Caki2 (cell line): ENCODE measurements at places on chromosomes 7 and 10. TPM values are rescaled to one million over a fixed set of nuclear protein-coding genes. Genes with fewer than 3 reads are reported as not detected.

The NRP1 gene
- total RNA-seq: 18.1 and 18.4 TPM in 2 replicates

GRCh38 chr7:79523436-79523835 is 70.0 kb upstream of the MAGI2 start:
- no peak for DNase-seq

- DNase-seq: no peak
Measured at GRCh38 chr7:35390146-35390545, 136.2 kb upstream of the TBX20 start.

The EVX1 gene
- total RNA-seq: not detected in 2 replicates

GRCh38 chr10:61891906-61892585 is 9.5 kb upstream of the ARID5B start:
- no peak for DNase-seq

GRCh38 chr7:3318874-3319273 is 17.8 kb downstream of the SDK1 start:
- DNase-seq: no peak

The CYCS gene
- total RNA-seq: 41.6 and 50.5 TPM in 2 replicates

DNA sequence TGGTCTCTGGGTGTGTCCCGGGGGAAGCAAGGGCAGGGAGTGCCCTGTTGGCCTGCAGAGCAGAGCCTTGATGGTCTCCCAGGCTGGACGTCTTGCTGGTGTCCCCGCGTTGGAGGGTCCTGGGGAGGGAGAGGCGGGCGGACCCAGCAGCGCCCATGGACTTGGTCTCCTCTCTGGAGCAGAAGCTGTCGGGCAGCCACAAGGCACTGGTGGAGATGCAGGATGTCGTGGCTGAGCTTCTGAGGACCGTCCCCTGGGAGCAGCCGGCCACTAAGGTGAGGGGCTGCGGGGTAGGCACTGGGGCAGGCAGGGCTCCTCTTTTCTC is 20.9 kb downstream of the TTYH3 start:
- no peak for DNase-seq

The OR2A12 gene
- total RNA-seq: not detected in 2 replicates

The STAG3 gene
- total RNA-seq: not detected in 2 replicates

GRCh38 chr10:29392376-29393021 is 103.6 kb downstream of the LYZL1 start:
- peak; percentile 37 for DNase-seq

GRCh38 chr7:25633426-25634036 is 405.2 kb upstream of the NPVF start:
- no peak for DNase-seq

DNA sequence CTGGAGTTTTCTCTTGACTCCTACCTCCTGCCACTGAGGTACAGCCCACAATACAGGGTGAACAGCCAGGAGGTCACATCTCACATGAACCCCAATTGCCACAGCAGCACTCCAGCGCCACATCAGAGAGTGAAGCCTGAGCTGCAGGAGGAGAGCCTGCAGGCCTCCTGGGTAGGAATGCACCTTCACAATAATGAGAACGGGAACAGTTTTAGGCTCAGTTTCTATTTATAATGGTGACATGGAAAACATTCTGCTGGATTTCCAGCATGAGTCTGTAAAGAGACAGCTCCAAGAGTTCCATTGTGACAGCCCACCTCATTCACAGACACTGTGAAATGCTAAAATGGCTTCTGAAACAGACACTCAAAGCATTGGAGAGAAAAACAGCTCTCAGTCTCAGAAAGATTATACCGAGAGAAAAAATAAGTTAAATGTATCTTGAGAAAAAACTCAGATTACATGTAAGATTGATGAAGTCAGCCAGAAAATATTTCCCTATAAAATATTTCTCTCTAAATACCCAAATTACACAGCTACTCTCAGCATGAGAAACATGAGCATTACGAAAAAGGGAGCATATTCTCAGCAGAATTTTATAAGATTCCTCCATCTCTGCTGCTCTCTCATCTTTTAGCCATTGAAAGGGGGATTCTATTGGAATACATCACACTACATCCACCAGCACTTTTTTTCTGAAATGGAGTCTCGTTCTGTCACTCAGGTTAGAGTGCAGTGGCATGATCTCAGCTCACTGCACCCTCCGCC is 11.3 kb downstream of the ZNF680 start:
- no peak for DNase-seq

DNA sequence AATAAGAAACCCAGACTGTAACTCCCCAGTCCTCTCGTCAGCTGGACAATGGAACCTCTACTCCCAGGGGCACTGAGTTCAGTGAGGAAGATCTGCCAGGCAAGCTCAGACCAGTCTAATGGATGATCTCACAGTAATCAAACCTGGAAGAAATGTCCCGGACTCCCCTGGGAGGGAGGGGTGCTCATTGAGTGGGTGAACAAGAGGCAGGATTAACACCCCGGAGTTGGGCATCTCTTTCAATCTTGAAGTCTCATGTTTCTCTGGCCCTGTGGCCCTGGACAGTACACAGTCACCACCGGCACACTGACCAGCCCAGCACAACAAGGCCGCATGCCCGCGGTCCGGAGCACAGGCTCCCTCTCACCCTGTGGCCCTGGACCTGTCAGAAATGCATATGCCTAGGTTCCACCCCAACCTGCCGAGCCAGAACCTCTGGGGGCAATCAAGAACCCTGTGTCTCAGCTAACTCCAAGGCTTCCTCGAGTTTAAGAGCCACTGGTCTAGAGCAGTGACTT is 27.8 kb downstream of the CXCL12 start:
- no peak for DNase-seq

GRCh38 chr10:110355141-110355831 is 50.6 kb upstream of the SMNDC1 start:
- DNase-seq: no peak

The CYP3A4 gene
- total RNA-seq: not detected in 2 replicates

- DNase-seq: no peak
Measured at GRCh38 chr7:93164766-93165165, 16.6 kb upstream of the SAMD9L start.

The GLCCI1 gene
- total RNA-seq: 1.1 and 11.7 TPM in 2 replicates

The OIT3 gene
- total RNA-seq: not detected in 2 replicates

The MBL2 gene
- 0.17 TPM in 1 of 2 replicates, not detected in the other for total RNA-seq

The NUTM2A gene
- 1.7 TPM in 1 of 2 replicates, not detected in the other for total RNA-seq

The PNLIPRP1 gene
- total RNA-seq: not detected in 2 replicates

The WAPL gene
- 21.8 and 36.0 TPM in 2 replicates for total RNA-seq

DNA sequence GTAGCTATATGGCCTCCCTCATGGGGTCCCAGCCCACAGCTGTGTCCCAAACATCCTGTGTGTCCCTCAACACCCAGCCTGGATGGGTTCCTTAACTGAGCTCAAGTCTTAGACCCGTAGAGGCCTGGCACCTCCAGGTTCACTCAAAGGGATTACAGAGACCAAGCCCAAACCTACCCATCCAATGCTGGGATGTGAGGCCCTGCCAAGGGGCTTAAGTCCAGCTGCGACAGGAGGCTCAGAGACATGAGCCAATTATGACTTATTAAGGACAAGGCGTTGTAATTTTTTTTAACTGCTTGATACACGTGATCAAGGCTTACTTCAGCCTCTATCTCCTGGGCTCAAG is 105.6 kb upstream of the RET start:
- DNase-seq: no peak

- no peak for DNase-seq
Measured at GRCh38 chr7:26639695-26640094, 224.7 kb downstream of the SKAP2 start.

GRCh38 chr7:112080978-112081377 is 125.2 kb downstream of the DOCK4 start:
- DNase-seq: peak; percentile 71

- no peak for DNase-seq
Measured at GRCh38 chr7:12839508-12840153, 152.2 kb downstream of the ARL4A start.

DNA sequence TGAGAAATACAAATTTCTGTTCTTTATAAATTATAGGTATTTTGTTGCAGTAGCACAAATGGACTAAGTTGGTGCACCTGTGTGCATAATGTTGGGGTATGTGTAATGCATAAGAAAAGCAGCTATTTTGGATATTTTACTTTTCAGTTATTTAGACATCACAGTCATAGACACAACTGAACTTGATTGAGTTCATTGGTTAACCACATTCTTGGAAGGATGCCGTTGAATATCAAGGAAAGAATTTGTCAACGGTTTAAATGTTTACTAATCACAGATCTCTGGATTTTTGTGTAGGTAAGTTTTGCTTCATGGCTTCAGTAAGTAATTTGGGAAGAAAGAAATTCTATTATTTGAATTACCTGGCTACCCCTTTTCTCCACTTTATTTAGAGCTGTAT is 4.1 kb downstream of the OTUD1 start:
- no peak for DNase-seq

GRCh38 chr7:5567790-5568189 is 144.2 kb upstream of the TNRC18 start:
- DNase-seq: no peak

GRCh38 chr10:77664008-77664407 is 26.4 kb upstream of the KCNMA1 start:
- no peak for DNase-seq

- no peak for DNase-seq
Measured at GRCh38 chr10:54614072-54614471, 187.0 kb downstream of the PCDH15 start.

The ODAD2 gene
- 0.30 TPM in 1 of 2 replicates, not detected in the other for total RNA-seq

DNA sequence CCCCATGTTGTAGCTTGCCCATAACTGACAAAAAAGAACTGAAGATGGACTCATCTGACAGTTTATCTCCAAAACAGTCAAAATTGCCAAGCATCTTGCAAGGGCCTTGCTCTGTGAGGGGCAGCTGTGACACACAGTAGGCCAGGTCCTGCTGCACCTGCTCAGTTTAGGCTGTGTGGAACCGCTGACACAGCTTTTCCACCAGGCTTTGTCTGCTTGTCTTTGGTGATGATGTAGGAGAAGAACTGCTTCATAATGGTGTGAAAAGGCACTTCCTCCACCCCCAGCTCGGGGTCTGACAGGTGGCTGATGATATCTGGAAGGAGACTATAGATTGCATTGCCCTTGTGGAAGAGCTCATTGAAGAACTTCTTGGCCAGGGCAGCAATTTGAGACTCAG is 92.6 kb downstream of the NPSR1 start:
- DNase-seq: no peak

- no peak for DNase-seq
Measured at GRCh38 chr7:77800158-77800557, 1.6 kb downstream of the PHTF2 start.

- DNase-seq: peak; percentile 83
Measured at GRCh38 chr10:133309100-133309719, 496 bp downstream of the ZNF511 start.

- DNase-seq: no peak
Measured at GRCh38 chr7:154953006-154953684, 49.8 kb downstream of the PAXIP1 start.

The ELFN1 gene
- not detected in 2 replicates for total RNA-seq

GRCh38 chr10:110548002-110548401 is 19.5 kb upstream of the SMC3 start:
- DNase-seq: no peak

DNA sequence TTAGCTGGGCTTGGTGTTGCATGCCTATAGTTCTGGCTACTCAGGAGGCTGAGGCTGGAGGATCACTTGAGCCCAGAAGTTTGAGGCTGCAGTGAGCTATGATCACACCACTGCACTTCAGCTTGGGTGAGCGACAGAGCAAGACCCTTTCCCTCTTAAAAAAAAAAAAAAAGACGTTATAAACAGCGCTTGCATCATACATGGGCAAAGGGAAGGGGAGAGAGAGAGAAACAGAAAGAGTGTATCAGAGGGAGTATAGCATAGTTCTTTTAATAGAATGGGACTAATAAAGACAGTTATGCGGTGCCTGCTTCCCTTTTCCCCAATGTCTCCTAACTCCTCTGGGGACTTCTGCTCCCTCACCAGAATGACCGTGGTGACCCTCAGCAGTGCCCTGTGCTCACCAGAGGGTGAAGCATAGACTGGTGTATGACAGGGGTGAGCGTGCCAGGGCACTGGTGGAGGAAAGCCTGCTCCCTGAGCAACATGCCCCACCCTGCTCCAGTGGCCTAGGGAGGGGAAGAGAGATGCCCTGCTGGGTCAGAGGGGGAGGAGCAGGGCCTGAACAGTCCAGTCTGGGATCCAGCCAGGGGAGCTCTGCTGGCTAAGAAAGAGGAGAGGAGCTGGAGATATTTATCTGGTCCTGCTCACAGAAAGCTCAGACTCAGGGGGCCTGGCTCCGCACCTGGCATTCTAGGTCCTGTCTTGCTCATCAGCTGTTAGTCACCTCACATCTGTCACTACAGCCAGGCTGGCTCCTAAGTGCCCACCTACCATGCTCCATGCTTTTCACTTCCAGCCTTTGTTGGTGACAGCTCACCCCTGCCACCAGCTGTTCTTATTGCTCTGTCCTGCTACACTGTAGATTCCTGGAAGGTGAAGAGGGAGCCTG is 2.2 kb downstream of the PDZD7 start:
- peak; percentile 59 for DNase-seq

GRCh38 chr10:19043431-19043830 is 5.2 kb upstream of the MALRD1 start:
- peak; percentile 44 for DNase-seq

DNA sequence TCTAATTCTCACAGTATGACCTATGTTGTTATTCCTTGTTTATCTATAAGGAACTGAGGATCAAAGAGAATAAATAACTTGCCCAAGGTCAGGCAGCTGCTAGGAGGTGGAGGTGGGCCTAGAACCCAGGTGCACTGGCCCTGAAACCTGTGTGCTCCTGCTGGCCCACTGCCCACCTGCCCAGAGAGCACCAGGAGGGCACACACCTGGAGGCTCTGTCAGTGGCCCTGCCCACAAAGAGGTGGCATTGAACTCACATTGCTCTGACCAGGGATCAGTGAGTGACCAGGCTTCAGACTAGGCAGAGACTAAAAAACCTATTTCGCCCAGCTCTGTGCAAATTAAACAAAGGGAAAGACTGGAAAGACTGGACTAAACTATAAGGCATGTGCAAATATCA is 210.6 kb downstream of the TNS3 start:
- DNase-seq: no peak

DNA sequence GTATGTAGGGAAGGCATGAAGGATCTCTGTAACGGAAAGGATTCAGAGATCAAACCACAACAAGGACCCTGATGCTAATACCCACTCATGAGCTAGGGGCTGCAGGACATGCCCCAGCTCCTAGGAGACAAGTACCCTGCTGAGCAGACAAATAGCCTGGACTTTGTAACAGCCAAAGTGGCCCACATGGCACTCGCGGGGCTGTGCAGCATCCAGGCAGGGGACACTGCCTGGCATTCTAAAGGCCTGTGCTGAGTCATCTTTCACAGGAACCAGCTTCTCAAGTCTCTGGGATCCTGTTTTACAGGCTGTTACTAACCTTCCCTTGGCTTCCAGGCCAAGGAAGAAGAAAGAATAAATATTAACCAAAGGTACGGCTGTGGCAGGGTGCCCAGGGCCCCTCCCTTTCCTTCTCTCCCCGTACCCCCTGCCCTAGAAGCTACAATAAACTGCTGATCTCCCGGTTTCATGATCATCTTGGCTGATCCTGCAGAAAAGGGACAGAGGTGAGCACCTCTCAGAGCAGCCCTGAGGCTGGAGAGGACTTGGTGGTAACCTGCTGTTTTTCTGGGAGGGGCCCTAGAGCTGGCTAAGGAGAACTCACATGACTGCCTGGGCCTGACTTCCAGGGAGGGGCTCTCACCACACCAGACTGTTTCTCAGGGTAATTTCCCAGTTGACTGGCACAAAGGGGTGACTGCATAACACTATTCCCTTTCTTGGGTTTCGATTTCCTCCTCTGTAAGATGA is 4.2 kb upstream of the RPEL1 start:
- DNase-seq: peak; percentile 99
